ENCODE measurements at places on chromosomes 6 and 20. TPM values are rescaled to one million over a fixed set of nuclear protein-coding genes. Genes with fewer than 3 reads are reported as not detected.

The COMMD7 gene
- total RNA-seq = 45.1 TPM

The CCR6 gene
- total RNA-seq = not detected

The PM20D2 gene
- total RNA-seq = 48.5 TPM

DNA sequence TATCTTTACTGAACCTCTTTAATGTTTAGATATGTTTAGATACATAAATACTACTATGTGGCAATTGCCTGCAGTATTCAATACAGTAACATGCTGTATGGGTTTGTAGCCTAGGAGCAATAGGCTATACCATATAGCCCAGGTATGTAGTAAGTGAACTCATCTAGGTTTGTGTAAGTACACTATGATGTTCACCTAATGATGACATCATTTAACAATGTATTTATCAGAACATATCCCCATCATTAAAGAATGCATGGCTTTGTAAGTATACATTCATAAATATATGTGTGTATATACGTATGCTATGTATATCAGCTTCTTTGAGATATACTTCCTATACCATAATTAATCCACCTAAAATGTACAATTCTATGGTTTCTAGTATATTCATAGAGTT, 631.2 kb upstream of the MAN1A1 start:
- H3K4me1 ChIP-seq = peaks cover 8% of the 10 kb centered on the region
- no peak for DNase-seq
- H3K36me3 ChIP-seq = no peaks in the 10 kb centered on the region
- H3K4me3 ChIP-seq = no peak overlapping the region
- no peaks in the 10 kb centered on the region for H3K27me3 ChIP-seq
- no peak overlapping the region for H3K27ac ChIP-seq

- no peaks in the 10 kb centered on the region for H3K36me3 ChIP-seq
- H3K4me3 ChIP-seq = no peak overlapping the region
- peaks cover 29% of the 10 kb centered on the region for H3K4me1 ChIP-seq
- peaks cover 75% of the 10 kb centered on the region for H3K27me3 ChIP-seq
- DNase-seq = no peak
Measured at GRCh38 chr6:389143-389542, 2.4 kb upstream of the IRF4 start.

DNA sequence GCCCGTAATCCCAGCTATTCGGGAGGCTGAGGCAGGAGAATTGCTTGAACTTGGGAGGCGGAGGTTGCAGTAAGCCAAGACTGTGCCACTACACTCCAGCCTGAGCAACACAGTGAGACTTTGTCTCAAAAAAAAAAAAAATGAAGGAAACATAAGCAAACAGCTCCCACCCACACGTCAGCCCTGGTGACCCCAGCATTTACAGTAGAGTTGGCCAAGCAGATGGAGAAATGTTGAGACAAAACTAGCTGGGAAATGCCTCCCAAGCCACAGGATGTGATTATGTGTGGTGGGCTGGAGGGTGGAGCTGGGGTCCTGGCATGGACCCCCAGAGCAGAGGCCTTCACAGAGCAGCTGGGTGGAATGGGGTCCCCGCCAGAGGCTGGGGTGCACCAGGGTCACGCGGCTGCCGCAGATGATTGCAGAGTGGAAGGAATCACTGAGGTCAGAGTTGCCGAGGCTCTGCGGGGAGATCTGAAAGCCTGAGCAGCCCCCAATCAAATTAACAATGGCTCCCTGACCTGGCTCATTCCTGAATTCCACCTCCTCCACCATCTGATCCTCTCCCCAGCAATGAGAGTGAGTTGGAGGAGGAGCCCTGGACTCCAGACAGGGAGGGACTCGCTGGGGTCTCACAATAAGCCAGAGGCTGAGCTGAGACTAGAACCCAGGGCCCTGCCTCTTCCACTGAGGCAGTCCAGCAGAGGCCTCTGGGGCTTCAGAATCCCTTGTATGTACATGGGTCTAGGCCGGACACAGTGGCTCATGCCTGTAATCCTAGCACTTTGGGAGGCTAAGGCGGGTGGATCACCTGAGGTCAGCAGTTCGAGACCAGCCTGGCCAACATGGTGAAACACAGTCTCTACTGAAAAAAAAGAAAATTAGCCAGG, 34.7 kb upstream of the TGM2 start:
- no peaks in the 10 kb centered on the region for H3K4me1 ChIP-seq
- DNase-seq = peak; percentile 36
- no peaks in the 10 kb centered on the region for H3K36me3 ChIP-seq
- no peak overlapping the region for H3K27ac ChIP-seq
- H3K27me3 ChIP-seq = no peaks in the 10 kb centered on the region

- no peaks in the 10 kb centered on the region for H3K27me3 ChIP-seq
- H3K4me3 ChIP-seq = no peak overlapping the region
- H3K36me3 ChIP-seq = no peaks in the 10 kb centered on the region
- no peak overlapping the region for H3K27ac ChIP-seq
Measured at GRCh38 chr6:143761074-143761473, 82.1 kb upstream of the LTV1 start.

- H3K27me3 ChIP-seq = no peaks in the 10 kb centered on the region
- H3K27ac ChIP-seq = no peak overlapping the region
- no peak for DNase-seq
- no peak overlapping the region for H3K4me3 ChIP-seq
- H3K4me1 ChIP-seq = no peaks in the 10 kb centered on the region
- H3K36me3 ChIP-seq = no peaks in the 10 kb centered on the region
Measured at GRCh38 chr6:112620812-112621569, 273.9 kb downstream of the RFPL4B start.

- no peak for DNase-seq
- H3K4me1 ChIP-seq = no peaks in the 10 kb centered on the region
Measured at GRCh38 chr6:118881440-118882313, 12.3 kb upstream of the ASF1A start.

DNA sequence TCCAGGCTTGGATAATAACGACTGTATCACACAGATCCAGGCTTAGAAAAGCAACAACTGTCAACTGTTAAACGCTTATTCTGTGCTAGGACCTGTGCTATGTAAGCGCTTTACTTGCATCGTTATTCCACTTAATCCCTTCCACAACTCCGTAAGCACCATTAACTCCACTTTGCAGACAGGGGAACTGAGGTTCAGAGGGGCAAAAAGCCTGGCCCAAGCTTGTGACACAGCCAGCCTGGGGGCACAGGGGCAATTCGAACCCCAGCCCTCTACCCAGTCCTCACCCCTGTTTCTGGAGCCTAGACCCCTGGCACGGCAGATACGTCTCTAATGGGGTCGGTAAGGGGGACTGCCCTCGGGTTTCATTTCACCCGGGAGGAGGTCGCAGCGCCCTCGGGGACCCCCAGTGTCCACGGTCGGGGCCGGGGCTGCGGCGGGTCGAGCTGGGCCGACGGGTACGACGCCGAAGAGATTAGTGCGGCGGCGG, 411 bp downstream of the DSN1 start:
- DNase-seq = no peak
- peak overlapping the region; percentile 93 for H3K27ac ChIP-seq
- no peaks in the 10 kb centered on the region for H3K27me3 ChIP-seq
- H3K4me1 ChIP-seq = no peaks in the 10 kb centered on the region
- H3K36me3 ChIP-seq = no peaks in the 10 kb centered on the region
- peak overlapping the region; percentile 79 for H3K4me3 ChIP-seq

DNA sequence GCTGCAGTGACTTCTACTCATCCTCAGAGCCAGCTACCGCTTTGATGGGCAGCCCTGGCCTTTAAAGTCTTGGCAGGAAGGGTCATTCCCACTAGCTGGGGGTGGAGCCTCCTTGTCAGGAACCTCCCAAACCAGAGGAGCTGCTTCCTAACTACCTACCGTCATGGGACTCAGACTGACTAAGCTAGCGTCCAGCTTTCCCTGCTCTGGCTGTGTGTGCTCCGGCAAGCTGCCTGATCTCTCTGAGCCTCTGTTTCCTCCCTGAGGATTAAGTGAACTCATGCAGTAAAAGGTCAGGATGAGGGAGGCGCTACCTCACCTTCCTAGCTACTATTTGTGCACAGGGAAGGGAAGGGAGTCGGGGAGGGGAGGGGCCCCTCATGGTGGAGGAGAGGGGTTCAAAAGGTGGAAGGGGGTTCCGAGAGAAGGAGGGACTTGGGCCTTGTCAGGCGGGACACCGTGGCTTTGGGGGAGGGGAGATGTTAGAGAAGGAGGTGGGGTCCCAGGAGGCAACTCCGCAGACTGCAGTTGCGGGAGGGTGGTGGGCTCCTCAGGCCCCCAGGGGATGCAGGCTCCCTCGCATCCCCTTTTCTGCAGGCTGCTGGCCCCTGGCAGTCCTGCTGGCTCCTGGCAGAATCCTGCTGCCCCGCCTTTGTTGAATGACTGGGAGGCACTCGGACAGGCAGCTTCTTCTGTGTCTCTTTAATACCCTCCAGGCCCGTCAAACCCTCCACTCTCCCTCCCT, 9.8 kb downstream of the DUSP15 start:
- peak overlapping the region; percentile 17 for H3K4me3 ChIP-seq
- peaks cover 8% of the 10 kb centered on the region for H3K27me3 ChIP-seq
- no peaks in the 10 kb centered on the region for H3K36me3 ChIP-seq

GRCh38 chr6:166580076-166581050, 6.1 kb downstream of the RAMACL start:
- no peaks in the 10 kb centered on the region for H3K27me3 ChIP-seq
- no peak overlapping the region for H3K27ac ChIP-seq
- H3K36me3 ChIP-seq = no peaks in the 10 kb centered on the region
- no peaks in the 10 kb centered on the region for H3K4me1 ChIP-seq

- DNase-seq = no peak
- H3K4me3 ChIP-seq = peak overlapping the region; percentile 11
- peaks cover 21% of the 10 kb centered on the region for H3K4me1 ChIP-seq
Measured at GRCh38 chr6:111800259-111800765, 72.9 kb downstream of the FYN start.

- no peaks in the 10 kb centered on the region for H3K27me3 ChIP-seq
- H3K27ac ChIP-seq = no peak overlapping the region
- H3K4me3 ChIP-seq = no peak overlapping the region
- H3K4me1 ChIP-seq = no peaks in the 10 kb centered on the region
Measured at GRCh38 chr20:3447321-3447720, 23.5 kb upstream of the ATRN start.

All from sigmoid colon (tissue), 7 donors.